Activated gamma-delta T cell treated with Interleukin-2 at 50 U/mL for 16 hours (primary cell): ENCODE measurements at places on chromosomes 11 and 22.

DNA sequence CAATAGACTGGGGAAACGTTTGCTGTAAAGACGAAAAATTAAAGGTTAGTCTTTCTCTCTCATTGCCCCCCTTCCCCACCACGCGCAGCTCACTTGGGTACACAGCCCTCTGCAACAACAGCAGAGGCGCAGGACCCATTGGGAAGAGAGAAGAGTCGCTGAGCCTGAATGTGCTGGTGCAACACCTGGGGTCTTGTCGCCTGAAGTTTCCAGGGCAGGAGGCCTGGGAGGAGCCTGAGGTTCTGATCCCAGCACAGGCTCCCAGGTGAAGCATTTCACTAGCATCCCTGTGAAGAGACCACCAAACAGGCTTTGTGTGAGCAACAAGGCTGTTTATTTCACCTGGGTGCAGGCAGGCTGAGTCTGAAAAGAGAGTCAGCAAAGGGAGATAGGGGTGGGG lies 116.2 kb upstream of the NTM start:
- no peak for DNase-seq

DNA sequence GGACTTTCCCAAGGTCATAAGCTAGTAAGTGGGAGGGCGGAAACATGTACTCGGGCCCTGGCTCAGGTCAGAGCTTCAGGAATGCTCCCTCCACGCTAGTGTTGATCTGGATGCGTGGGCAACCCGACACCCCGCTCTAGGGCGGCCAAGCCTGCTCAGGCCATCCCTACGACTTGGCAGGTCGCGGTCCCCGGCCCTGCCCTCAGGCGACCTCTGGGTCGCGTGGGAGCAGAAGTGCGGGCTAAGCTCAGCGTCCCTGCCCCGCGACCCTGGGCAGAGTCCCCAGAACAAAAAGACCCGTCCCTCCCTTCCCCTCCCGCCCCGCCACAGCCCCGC lies 781 bp upstream of the TEF start:
- no peak for DNase-seq

GRCh38 chr11:12678092-12678491 lies 3.9 kb downstream of the TEAD1 start:
- DNase-seq: no peak

DNA sequence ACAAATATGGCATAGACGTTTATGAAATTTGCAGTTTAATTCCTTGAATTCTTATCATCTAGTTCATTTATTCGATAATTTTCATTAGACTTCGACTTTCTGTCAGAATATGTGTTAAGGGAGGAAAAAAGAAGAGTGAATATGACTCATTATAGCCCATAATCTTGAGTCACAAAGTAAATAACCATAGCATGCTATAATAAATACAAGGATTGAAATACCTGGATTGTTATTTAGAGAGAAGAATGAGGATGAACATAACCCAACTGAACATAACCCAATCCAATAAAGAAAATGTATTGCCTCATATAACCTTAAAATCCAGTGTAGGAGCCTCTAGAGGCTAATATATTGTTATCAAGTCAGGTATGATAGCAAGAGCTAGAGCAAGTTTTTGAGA lies 1858.3 kb upstream of the RAG2 start:
- no peak for DNase-seq

- no peak for DNase-seq
Measured at GRCh38 chr11:73862986-73863385, 13.7 kb downstream of the COA4 start.

DNA sequence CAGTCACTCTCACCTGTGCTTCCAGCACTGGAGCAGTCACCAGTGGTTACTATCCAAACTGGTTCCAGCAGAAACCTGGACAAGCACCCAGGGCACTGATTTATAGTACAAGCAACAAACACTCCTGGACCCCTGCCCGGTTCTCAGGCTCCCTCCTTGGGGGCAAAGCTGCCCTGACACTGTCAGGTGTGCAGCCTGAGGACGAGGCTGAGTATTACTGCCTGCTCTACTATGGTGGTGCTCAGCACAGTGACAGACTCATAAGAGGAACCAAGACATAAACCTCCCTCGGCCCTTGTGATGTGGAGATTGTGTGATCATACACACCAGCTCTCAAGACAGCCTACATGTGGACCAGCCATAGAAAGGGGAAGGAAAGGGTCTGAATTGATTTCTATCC lies 113.3 kb downstream of the ZNF280B start:
- no peak for DNase-seq

DNA sequence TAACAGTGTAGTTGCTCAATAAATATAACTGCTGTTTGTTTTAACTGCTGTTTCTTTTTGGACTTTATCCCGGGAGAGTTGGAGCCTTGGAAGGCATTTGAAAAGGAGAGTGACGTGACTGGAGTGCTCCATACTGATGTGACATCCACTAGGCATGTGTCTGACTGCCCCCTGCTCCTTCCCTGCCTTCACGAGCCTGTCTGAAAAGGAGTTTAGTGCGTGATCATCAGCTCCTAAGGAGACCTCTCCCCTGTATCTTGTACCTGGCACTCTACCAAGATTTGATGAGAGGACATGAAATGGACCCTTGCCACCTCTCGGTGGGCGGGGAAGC lies 22.9 kb downstream of the ZBTB16 start:
- DNase-seq: no peak

DNA sequence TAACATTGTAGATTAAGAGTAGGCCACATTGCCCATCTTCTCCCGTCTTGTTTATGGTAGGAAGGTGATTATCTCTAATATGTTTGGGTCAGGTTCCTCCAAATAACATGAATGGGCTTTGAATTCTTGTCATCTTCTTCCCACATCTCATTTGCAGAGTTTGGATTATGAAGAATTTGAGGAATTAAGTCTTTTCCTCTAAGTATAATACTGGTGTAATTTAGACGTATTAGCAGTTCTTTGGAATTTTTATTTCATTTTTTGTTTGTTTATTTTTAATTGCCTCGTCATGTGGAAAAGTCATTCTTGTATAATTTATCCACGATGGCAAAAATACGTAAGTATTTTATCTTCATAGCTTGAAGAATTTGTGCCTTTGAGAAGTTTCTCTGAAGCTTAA lies 73.4 kb downstream of the ARHGEF12 start:
- DNase-seq: no peak

DNA sequence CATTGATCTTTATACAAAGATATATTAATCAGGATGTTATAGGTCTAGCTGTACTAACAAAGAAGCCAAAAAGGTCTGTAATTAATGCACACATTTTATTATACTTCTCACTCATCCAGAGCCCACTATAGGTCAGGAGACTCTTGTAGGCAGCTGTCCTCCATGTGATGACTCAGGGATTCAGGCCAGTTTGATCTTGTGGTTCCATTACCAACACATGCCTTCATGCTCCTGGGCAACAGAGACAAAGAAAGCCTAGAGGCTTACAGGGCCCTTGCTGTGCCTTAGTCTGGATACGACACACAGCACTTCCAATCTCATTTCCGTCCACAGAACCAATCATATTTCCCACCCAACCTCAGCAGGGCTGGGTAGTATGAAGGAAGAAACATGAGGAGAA lies 150.3 kb upstream of the NCAM1 start:
- DNase-seq: no peak

GRCh38 chr22:27111796-27112672 lies 454.6 kb downstream of the MIAT start:
- DNase-seq: no peak
